ENCODE measurements at places on chromosomes 4 and X.

DNA sequence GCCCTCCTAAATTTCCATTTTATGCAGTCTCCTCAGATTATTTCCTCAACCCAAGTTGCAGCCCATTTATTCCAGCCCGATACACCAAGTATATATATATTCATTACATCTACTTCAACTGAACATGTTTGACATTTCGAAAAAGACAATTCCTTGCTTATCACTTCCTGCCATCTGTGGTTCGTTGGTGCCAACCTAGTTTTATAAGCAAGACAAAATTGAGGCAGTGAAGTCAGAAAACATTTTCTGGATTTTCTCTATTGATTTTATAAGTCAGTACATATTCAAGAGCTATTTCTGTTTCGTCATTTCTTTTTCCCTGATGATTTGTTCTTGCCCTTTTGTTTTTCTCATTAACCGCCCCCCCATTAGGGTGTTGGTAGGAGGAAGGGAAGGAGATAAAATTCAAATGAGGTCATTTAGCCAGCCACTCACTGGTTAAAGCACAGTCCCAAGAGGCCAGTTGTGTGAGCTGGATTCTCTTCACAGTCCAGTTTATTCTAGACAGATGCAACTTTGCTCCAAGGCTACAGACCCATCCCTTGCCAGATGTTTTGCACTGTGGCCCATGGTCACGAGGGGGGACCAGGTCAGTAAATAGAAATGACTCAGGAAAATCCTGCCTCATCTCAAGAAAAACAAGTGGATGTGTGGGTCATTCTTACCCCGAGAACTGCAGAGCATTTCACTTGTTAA lies 20.3 kb upstream of the VEGFD start:
- no peak for DNase-seq

GRCh38 chrX:56314334-56314733 lies 82.2 kb downstream of the KLF8 start:
- DNase-seq, result no peak

DNA sequence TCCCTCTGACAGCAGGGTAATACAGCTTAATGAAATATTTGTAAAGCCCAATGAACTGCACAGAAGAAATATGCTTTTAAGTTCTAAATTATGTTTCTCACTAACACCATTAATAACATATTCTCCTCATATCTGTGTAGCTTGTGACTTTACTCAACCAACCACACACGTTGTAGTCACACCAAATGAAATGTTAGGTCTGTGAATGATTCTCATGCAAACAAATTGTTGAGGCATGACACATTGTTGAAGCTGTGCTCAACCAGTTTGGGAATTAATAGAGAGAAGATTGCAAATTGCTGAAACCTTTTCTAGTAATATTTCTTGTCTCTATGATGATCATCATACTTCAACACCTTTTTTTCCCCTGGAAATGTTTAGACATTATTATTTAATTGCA lies 645.9 kb downstream of the PCDH7 start:
- no peak for DNase-seq

DNA sequence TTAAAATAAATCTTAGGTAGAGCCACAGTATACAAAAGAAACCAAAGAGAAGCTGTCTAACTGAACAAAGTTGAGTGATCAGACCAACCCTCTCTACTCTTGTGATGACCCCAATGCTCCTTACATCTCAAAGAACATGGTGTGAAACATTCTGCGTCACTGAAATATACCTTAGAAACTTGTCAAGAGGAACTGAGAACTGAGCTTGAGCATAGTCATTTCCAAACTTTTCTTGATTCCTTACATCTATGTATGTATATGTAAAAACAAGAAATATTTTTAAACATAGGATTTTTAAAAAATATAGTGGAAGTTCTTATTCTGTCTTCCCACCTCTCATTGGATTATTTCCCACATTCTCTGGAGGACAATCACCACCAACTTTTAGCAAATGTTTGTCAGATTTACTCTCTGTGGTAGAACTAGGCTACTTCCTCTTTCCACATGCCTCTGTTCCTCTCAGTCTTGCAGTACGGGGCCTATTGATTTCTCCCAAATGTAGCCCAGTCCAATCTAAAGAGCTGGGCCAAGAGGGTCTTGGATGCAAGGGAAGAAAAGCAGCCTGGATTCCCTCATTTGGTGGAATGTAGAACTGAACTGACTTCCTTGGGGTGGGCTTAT lies 98.2 kb upstream of the HHIP start:
- DNase-seq, result no peak

All from midbrain (tissue), 1 donor.